Stimulated activated CD4-positive, alpha-beta T cell treated with anti-CD3 and anti-CD28 coated beads, Interleukin-15, amount 100 ng/mL, for 1 hour (primary cell): ENCODE measurements at places on chromosomes 6 and 20.

- DNase-seq = no peak
Measured at GRCh38 chr6:43915986-43916923, 146.2 kb downstream of the VEGFA start.

- DNase-seq = no peak
Measured at GRCh38 chr20:60236613-60237012, 278.4 kb downstream of the CDH26 start.

- no peak for DNase-seq
Measured at GRCh38 chr6:6332811-6333244, 12.4 kb upstream of the F13A1 start.

DNA sequence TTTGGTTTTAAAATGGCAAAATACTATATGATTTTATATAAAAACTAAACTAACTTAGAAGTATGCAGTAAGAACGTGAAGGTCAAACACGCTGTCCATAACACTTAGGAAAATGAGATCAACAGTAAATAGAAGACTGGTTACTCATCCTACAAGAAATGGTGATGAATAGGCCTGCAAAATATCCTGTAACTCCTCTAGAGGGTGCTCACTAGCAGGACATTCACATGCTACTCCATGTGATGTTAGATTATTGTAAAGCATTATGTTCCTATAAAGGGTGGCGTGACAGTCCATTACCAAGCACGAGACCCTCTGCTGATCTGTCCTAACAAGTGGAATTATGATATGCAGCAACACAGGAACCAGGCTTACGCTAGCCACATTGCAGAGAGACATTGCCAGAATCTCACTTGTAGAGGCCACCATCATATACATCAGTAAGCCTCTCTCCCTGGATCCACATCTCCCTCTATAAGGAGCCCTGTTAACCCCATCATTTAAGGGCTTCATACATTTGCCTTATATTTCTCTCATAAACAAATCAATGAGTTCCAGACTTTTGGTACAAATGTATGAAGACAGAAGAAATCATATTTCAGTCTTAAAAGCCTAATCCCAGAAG, 18.0 kb upstream of the DEFB129 start:
- no peak for DNase-seq

DNA sequence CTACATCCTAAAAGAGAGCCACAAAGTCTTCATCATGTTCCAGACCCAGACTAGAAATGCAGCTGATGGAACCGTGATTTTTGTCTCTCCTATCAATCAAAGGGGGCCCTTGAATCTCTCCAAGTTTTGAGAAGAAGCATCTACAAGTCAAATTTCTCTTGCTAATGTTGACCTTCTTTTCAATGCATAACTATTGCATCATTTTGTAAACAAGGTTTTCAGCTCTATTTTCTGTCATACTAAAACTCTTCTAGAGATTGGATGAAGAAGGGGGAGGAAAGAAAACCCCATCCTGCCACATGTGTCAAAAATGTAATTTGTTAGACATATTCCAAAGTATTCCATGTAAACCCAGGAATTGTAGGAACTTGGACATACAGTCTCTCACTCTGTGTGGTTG, 169.2 kb downstream of the LMBRD1 start:
- DNase-seq = no peak

DNA sequence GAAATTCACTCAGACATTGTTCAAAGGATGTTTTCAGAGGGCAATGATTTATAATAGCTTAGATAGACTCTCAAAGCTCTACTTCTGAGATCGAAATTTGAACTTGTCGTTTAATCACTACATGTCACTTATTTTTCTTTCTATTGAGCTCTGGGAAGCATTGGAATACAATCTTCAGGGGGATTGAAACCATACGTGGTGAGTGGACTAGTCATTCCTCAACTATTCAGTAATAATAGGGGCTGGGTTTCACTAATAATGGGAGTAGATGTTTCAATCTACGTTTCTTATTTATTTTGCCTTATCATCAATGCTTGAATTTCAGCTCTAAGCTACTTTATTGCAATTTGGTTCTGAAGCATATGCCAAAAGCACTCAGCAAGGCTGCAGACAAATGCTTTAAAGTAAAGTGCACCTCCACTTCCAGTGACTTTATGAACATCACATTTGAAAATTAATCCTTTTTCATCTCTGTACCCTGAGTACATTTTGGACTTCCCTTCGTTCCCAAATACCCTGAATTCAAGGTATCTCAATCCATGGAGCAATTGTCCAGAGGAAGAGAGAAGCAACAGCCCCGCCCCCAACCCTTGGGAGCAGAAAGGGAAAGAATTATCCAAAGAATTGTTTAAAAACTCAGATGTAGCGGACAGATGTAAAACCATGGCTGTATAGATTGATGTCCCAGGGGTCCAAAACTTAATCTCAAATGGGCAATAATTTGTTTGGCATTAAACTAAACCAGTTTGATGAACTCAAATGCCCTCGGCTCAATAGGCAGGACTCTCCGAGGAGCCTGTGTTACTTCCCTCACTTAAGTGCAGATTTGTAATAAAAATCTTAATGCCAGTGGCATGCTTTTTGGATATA, 68.1 kb downstream of the HFE start:
- DNase-seq = no peak

GRCh38 chr6:89522778-89523177, 89.8 kb downstream of the ANKRD6 start:
- no peak for DNase-seq

GRCh38 chr20:41798930-41799502, 180.8 kb upstream of the CHD6 start:
- no peak for DNase-seq

DNA sequence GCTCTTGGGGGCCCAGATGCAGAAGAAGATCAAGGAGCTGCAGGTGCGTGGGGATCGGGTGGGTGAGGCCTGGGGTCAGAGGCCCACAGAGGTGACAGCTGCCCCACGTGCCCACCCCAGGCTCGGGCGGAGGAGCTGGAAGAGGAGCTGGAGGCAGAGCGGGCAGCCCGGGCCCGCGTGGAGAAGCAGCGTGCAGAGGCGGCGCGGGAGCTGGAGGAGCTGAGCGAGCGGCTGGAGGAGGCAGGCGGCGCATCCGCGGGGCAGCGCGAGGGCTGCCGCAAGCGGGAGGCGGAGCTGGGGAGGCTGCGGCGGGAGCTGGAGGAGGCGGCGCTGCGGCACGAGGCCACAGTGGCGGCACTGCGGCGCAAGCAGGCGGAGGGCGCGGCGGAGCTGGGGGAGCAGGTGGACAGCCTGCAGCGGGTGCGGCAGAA, 41.5 kb downstream of the MYH7B start:
- no peak for DNase-seq

DNA sequence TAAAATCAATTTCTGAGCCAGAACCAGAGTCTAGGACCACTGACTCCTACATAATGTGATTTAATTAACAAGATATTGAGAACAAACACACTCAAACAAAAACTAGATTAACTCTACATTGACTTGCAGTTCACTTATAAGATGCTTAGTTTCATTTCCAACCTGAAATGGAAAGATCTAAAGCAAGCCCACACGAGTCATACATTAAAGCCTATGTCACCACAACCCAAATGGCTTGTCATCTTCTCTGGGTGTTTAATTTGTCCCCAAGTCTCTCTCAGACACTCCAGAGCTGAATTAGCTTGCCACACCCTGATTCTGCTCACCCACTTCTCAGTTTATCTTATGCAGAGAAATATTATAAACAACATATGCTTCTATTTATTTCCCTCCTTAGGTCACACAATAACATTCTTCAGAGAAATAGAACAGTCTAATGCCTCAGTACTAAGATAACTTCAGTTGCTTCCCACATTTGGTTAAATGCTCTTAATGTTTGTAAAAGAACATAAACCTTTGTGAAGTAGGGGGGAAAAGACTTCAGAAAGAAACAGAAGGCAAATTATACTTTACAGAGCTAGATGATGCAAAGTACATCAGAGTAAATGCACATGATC, 8.8 kb upstream of the FBXO30 start:
- no peak for DNase-seq
